Cardiac septum (tissue), 1 donor: ENCODE measurements at places on chromosomes 3 and 15.
A peak's percentile ranks its signal among the peaks of the same experiment; 100 is the strongest.

DNA sequence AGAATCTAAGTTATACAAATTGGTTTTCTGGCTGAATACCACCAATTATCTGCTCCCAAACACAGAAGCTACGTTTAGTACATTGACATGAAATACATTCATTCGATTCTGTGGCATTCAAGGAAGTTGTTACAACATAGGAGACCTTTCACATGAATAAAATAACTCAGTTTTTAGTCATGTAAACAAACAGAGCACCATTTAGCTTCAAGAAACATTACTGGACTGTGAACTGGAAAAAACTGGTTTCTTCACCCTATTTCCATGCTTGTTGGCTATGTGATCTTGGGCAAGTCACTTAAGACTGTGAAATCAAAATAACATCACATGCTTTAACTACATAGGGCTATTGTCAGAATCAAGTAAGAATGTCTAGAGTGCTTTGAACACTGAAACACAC, 46.2 kb downstream of the NRG4 start:
- no peak for DNase-seq

DNA sequence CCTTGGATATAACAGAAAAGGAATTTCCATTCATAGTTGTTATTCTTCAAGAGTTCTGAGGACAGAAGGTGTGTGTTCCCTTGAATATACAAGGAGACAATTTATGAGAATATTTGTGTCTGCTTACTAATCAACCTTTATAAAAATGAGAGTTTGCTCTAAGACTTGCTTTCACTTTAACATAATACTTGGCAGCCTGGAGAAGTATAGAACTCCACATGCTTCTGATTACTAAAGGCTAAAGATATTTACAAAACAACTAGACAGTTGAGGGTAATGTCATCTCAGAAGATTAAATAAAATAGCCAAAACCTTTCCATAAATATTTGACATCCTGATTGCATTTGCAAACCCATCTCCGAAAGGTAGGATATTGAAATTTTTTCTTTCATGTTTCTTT, 727.1 kb upstream of the NAALADL2 start:
- no peak for DNase-seq

- DNase-seq = no peak
Measured at GRCh38 chr15:55619783-55620182, 31.6 kb upstream of the PYGO1 start.

- peak; percentile 91 for DNase-seq
Measured at GRCh38 chr15:89090791-89091626, 2.8 kb downstream of the ABHD2 start.
